NCI-H2171 (cell line): ENCODE measurements at places on chromosomes 1 and 21.

DNA sequence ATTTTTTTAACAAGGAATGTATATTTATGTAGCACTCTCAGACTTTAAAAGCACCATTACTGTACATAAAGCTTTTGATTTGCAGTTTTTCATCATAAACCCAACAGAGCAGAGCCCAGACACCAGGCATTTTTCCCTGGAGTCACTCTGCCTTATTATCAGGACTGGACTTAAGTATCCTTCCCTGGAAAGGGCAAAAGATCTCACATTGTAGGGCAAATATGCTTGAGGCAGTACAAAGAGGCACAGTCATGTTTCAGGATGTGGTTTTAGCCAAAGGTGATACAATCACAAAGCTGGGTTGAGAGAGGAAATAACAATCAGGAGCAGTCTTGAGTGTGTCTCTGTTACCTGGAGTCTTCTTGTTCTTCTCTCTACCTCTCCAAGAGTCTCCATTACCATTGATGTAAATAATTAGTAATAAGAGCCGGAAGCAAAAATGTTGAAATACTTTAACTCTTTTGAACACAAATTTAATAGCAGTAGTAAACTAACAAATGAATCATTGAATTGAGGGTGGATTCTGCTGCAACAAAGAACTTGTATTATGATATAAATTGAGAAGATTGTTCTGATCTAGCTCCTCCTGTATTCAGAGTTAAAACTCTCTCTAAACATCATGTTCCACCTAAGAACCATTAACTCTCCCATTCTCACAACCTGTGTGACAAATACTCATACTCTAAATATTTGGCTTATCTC, 160.5 kb downstream of the LTN1 start:
- no peak for DNase-seq

- DNase-seq: no peak
These were observed 2.6 kb downstream of the SYPL2 start for GRCh38 chr1:109468903-109469302.

DNA sequence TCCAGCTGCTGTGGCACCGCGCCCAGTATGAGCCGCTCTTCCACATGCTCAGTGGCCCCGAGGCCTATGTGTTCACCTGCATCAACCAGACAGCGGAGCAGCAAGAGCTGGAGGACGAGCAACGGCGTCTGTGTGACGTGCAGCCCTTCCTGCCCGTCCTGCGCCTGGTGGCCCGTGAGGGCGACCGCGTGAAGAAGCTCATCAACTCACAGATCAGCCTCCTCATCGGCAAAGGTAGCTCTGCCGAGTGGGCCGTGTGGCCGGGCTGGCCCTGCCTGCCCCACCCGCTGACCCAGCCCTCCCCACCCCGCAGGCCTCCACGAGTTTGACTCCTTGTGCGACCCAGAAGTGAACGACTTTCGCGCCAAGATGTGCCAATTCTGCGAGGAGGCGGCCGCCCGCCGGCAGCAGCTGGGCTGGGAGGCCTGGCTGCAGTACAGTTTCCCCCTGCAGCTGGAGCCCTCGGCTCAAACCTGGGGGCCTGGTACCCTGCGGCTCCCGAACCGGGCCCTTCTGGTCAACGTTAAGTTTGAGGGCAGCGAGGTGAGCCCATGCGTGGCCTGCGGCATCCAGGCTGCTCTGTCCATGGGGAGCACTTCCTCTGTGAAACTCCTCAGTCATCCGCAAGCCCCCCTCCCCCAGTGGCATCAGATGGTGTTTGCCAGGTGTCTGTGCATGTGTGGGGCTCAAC, 64.2 kb downstream of the PIK3CD start:
- DNase-seq: no peak

GRCh38 chr1:43992232-43992995, 1.0 kb downstream of the CCDC24 start:
- DNase-seq: no peak

DNA sequence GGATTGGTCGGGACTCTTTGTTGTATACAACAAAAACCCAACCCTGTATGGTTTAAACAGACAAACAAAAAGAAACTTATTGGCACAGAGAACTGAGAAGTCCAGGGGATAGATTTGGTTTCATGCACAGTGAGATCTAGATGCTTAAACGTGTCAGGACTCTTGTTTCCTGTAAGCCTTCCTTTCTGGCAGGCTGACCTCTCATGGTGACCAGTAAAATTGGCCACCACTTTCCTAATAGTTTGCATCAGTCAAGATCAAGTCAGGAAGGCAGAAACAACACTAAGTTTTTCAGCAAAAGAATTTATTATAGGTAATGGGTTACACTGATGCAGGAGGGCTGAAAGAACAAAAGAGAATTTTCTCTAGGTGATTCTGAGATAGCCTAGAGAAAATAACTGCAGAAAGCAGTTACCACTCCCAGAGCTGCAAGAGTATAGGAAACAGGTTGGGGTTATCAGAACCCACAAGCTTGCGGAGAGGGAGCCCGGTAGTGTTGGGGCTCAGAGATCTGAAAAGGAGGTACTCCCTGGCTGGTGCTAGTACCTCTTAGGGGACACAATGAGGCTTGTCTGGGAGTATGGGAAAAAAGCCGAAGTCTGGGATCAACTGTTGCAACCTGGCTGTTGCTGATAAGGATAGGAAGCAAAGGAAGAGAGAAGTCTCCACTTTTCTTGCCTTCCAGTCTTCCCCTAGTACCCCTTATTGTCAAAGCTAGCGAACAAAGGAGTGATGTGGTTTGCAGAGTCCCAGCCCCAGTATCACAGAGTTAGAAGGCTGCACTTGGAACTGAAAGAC, 21.4 kb downstream of the CITED4 start:
- DNase-seq: no peak

- DNase-seq: no peak
These were observed 8.5 kb upstream of the COL8A2 start for GRCh38 chr1:36133484-36133883.

DNA sequence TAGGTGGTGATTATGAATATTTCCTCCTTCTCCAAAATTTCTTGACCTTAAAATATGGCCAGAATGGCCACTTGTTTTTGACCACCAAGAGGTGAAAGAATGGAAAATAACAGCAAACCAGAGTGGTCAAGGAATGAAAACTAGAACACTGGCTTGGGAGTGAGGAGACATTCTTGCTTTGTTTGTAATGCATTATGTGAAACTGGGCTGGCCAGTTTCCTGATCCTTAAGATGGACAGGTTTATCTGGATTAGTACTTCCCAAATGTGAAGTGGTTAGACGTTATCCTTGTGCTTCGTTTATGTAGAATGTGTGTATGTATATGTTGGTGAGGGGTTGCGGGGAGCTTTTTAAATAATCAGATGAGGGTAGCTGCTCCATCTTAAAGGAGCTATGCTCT, 12.8 kb downstream of the PLA2G4A start:
- DNase-seq: no peak

- no peak for DNase-seq
These were observed 179.8 kb downstream of the PHTF1 start for GRCh38 chr1:113579256-113580018.

GRCh38 chr1:1425426-1425752, 4.3 kb upstream of the ANKRD65 start:
- DNase-seq: no peak

GRCh38 chr1:244344001-244344400, 107.7 kb downstream of the ADSS2 start:
- DNase-seq: no peak

- DNase-seq: no peak
These were observed 619 bp upstream of the IGFN1 start for GRCh38 chr1:201190005-201190404.

- DNase-seq: no peak
These were observed 8.8 kb downstream of the FCRLB start for GRCh38 chr1:161730050-161730564.

DNA sequence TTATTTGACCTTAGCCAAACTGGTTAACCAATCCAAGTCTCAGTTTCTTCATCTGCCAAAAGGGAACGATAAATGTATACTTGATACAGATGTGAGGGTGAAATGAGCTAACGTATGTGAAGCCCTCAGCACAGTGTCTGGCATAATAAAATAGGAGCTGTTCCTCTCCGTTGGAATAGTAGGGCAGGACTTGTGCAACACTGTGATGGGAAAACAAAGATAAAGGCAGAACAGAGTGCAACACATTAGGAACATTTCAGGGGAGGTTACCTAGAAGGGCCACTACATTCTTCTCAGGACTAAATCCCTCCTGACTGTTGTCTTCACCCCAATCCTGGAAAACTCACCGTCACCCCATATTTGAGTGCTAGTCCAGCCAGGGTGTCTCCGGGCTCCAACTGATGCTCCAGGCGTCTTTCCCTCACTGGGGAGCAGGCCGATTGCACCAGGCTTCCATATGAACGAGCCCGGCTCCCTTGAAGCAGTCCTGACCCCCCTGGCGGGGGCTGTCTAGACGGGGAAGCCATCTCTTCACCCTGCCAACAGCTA, 896 bp downstream of the LYSMD1 start:
- DNase-seq: no peak

DNA sequence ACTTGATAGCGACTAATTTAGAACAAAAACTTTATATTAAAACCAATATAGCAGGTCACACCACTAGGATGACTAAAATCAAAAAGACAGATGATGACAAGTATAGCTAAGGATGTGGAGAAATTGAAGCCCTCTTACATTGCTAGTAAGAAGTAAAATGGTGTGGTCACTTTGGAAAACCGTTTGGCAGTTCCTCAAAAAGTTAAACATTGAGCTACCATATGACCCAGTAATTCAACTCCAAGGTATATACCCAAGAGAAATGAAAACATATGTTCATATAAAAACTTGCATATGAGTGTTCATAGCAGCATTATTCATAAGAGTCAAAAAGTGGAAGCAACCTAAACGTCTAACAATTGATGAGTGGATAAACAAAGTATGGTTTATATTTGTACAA, 13.0 kb upstream of the SERINC2 start:
- no peak for DNase-seq

GRCh38 chr1:8083739-8084484, 57.8 kb upstream of the ERRFI1 start:
- DNase-seq: no peak

- DNase-seq: peak; percentile 62
These were observed 4.2 kb upstream of the CCT8 start for GRCh38 chr21:29077651-29078090.

DNA sequence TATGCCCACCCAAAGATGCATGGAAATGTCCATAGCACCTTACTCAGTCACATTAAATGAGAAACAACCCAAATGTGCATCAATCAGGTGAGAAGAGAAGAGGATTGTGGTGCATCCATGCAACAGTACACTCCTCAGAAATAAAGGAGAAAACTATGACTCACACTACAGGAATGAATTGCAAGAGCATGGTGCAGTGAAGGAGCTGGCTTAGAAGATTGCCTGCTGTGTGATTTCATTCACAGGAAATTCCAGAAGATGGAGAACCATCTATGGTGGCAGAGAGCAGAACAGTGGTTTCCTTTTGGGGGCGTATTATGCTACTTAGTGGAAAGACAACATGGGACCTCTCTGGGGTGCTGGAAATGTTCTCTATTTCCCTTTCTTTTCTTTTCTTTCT, 278.6 kb upstream of the AJAP1 start:
- DNase-seq: no peak

- no peak for DNase-seq
These were observed 36.3 kb downstream of the DHCR24 start for GRCh38 chr1:54850737-54851136.

DNA sequence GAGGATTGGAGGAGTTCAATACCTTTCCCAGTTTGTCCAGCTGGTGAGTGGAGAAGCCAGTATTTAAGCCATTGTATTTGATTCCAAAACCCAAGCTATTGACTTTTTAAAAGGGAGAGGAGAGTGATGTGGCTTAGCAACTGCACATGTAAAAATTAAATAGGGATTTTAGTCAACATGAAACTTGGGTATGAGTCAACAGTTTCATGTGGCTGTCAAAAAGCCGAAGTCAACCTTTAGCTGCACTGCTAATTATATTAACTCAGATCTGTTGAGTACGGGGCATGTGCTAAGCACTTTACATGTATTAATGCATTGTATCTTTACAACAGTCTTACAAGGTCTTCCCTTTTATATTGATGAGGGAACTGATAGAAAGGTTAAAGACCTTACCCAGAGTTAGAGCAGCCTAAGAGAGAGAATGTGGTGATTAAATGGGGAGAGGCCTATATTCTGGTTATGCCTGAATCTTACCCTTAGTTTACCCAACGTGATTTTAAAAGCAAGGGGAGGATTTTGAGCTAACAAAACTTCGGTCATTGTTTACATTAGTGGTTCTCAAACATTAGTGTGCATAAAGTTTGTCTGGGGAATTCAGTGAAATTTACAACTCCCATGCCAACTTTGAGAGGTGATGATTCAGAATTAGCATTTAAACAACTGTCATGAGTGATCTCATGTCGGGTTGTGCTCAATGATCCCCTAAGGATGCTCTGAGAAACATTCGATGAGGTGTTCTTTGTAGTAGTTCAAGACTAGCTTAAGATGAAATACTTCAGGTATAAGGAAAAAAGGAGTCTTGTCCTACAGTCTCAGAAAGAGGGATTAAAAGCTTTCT, 6.9 kb upstream of the SLC35F3 start:
- no peak for DNase-seq

DNA sequence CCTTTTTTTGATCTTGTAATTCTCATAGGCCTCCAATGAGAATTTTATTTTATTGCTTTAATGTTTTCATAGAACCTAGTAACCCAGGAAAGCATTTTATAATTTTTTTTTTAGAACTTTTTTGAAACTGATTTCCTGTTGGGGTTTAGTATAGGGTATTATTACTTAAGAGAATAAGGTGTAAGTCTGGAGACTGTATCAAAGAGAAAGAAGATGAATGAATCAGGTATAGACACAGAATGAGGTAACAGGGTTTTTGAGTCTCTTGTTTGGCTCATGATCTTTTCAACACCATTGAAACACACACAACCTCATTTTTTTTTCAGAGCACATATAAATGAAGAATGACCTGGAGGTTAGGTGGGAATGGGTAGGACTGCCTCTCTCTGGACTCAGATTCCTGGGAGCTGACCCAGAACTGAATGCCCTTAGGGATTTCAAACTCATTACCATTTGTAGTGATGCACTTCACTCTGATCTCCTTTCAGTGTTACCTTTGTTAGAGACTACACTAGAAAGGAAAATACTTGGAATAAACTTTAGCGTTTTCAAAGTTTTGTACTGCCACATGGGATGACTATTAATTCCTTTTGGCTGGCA, 51.0 kb downstream of the EPB41 start:
- no peak for DNase-seq

DNA sequence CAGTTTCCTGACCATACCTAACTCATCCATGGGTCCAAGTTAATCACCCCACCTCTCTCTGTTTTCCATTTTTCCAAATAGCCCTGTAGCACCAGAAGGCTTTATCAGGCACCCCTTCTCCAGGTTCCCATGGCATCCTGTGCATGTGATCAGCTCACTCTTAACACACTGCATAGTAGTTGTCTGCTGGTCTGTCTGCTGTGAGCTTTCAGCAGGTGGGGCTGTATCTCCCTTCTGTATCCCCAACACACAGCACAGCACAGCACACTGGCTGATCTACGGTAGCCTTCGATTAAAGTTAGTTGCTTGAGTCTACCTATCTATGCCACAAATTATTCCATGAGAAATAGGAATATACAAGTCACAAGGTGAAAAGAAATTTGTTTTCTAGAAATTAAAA, 54.3 kb upstream of the C1orf198 start:
- no peak for DNase-seq

GRCh38 chr1:104761961-104762570, 1012.4 kb downstream of the AMY1C start:
- no peak for DNase-seq

- DNase-seq: no peak
These were observed 1422.9 kb downstream of the KCNT2 start for GRCh38 chr1:195185321-195185720.
